ENCODE measurements at places on chromosomes 13 and 19.
A peak's percentile ranks its signal among the peaks of the same experiment; 100 is the strongest.

DNA sequence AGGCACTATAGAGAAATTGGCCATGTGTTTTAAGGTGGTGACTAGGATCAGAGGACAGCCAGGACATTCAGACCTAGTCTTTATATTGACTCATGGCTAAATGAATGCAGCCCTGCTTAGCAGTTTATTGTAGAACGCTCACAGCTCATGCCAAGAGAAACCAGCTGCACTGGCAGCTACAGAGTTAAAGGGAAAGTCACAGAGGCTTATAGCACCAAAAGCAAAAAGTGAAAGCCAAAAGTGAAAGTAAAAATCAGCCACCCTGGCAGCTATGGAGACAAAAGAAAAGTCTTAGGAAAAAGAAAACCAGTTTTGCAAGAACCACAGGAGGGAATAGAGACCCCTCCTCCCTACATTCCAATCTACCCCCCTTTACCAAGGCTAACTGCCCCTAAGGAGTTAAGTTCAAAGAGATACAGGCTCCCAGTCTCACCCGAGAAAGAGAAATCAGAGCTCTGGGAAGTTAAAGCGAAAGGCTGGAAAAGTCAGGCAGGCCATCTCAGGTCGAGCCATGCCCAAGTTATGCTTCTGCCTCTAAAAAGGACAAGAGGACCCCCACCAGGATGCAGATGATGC, 99.0 kb downstream of the ZNF429 start:
- DNase-seq = peak; percentile 36

DNA sequence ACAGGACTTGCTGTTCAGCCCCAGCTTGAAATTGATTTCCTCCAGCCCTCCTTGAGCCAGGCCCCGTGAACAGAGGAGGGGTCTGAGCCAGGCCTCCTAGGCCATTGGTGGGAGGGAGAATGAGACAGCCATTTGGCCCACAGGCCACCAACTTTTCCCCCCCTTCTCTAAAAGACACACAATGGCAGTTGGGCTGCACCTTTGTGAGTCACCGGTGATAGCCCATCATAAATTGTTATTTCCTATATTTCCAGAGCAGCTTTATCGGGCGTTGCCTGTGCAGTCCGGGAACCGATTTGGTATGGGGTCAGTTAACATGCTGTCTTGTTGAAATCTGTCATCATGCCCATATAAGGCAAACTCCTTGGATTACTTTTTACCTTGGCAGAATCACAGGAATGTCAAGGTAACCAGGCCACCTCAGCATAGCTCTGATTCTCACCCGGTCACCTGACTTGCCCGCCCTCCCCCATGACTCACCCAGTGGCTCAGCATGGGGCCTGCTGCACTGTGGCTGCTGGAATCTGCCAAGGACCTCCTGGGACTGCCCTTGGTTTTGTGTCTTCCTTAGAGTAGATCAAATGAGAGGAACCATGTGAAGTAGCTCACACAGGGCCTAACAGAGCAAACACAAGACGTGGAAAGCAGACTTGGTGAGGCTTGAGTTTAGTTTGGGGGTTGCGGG, 36.1 kb downstream of the ACTN4 start:
- DNase-seq = no peak

GRCh38 chr19:47661611-47662010, 51.6 kb upstream of the EHD2 start:
- no peak for DNase-seq

- DNase-seq = peak; percentile 68
Measured at GRCh38 chr19:33064792-33065550, at the start of gene RHPN2. RHPN2 (minus strand) TSS chr19:33064888; CDS start chr19:33064852, 36 bp downstream.

GRCh38 chr13:62119739-62120700, 704.4 kb upstream of the PCDH20 start:
- no peak for DNase-seq

GRCh38 chr13:23731709-23732108, 157.5 kb downstream of the MIPEP start:
- DNase-seq = no peak

DNA sequence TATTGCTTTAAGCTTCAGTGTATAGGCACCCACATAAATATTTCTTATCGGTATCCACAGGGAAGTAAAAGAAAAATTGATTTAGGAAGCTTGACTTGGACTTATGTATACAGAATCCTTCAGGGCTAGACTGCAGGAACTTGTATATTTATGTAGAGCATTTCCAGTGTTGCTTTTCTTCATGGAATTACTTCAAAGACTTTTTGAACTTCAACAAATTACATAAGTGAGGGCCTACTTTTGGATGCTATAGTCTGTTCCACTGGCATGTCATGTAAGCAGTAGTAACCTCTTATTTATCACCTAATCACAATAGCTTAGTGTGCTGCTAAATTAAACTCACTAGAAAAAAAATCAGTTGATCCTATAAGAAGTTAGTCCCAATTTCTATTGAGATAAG, 557.9 kb upstream of the SLITRK6 start:
- DNase-seq = no peak

- DNase-seq = peak; percentile 53
Measured at GRCh38 chr13:110525328-110526319, 35.9 kb downstream of the RAB20 start.

DNA sequence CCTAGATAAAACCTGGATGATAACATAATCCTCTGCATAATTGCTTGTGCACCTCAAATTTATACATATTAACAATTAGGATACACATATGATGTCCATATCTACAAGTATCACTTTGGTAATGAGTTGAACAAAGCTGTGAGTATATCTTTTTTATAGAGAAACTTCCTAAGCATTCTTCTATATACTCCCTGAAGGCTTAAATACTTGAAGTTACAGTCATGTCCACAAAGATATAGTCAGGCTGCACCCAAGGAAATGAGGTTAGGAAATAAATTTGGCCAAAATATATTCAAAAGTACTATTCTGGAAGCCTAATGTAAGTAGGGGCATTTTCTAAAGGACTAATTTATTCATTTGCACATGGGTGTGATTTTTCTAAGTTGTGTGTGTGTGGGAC, 761.5 kb downstream of the PCDH9 start:
- no peak for DNase-seq

GRCh38 chr19:52936954-52937325, 13.7 kb upstream of the ZNF888 start:
- no peak for DNase-seq

DNA sequence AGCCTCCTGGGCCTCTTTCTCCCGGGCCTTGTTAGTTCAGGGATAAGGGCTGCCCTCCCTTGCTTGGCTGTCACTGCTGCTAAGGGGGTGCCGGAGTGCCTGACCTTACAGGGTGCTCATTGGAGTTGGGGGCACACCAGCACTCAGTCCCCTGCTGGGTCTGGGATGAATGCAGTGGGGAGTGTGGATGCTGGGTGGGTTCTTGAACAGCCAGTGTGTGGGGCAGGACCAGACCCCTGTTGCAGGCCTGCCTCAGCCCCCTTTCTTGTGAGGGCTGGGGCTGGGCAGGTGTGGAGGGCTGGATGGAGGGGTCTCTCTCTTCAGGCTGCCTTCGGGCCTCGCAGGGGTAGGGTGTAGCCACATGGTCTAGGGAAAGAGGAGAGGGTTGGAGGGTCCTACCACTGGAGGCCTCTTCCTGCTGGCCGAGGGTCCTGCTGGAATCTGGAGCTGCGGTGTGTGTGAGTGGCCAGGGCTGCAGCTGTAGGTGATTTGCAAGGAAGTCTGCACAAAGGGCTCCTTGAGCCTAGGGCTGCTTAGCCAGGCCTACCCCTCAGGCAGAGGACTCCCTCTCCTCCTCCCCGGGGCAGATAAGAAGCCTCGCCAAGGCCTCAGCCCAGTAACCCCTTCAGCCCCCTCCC, 3.2 kb downstream of the CEBPA start:
- DNase-seq = no peak

DNA sequence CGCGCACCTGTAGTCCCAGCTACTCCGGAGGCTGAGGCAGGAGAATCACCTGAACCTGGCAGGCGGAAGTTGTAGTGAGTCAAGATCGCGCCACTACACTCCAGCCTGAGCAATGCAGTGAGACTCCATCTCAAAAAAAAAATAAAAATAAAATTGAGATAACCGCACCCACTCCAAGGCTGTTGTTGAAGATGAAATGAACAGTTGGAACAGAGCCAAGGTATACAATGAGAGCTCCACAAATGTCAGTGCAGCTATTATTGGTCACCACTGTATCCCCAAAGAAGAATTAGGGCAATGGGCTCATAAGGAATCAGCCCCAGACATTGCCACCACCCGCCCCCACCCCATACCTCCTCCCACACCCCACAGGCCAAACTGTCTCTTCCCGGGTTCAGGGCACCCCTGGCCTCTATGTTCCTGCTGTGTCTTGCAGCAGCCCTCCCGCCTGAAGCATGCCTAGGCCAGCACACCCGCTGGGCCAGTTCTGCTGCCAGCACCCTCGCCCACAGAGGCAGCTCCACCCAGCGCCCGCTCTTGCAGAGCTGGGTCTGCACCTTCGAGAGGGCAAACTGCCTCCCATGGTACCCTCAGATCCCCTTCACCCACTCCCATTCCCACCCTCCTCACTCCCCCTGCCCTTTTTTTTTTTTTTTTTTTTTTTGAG, 3.5 kb upstream of the S1PR5 start:
- DNase-seq = no peak

DNA sequence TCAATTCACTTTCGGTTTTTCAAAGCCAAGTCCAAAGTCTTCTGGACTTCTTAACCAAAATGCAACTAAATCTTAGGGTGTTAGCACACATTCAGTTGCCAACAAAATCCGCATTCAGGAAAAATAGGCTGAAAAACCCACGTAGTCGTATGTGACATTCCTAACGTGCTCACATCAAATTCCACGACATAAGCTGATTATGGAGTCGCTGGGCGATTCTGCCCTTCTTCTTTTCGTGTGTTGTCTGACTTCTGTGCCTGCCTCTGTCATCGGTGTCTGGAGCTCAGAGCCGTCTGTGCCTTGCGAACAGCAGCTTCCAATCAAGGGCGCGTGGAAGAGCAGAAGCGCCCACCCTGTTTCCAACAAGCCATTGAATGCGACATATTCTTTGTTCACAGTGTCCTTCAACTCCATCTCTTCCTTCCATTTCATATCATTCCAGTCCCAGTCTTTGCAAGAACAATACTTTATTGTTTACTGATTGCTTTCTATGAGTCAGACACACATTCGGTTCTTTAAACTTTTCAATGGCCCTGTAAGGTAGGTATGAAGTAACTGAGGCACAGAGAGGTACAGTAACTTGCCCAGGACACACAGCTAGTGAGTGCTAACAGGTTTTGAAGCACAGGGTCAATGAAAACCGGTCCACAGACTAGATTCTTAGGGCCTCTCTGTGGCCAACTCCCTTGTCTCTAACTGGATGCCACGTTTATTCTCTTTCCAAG, 8.2 kb upstream of the ZNF507 start:
- DNase-seq = no peak

- DNase-seq = no peak
Measured at GRCh38 chr19:12638611-12639182, 27.8 kb downstream of the MAN2B1 start.

DNA sequence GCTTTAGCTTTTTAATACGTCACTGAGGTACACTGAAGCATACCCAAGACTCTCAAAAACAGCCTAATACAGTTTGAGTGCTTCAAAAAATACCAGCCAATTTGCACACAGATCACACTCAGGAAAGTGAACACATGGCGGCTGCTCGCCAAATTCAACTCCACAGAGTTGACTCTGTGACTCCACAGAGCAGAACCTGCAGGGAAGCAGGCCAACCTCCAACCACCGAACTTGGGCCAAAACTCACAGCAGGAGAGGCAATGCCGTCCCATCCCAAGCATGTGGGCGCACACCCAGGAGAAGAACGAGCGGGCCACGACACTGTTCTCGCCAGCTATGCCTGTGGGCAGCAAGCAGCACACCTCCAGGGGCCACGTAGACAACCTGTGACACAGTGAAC, 21.1 kb downstream of the ELL start:
- no peak for DNase-seq

GRCh38 chr19:8254286-8255001, 45.3 kb downstream of the CERS4 start:
- DNase-seq = no peak

- no peak for DNase-seq
Measured at GRCh38 chr19:48833977-48834376, 2.3 kb downstream of the HSD17B14 start.

- no peak for DNase-seq
Measured at GRCh38 chr19:8305798-8306197, 2.4 kb downstream of the CD320 start.

- DNase-seq = no peak
Measured at GRCh38 chr13:66312312-66313087, 917.6 kb downstream of the PCDH9 start.

DNA sequence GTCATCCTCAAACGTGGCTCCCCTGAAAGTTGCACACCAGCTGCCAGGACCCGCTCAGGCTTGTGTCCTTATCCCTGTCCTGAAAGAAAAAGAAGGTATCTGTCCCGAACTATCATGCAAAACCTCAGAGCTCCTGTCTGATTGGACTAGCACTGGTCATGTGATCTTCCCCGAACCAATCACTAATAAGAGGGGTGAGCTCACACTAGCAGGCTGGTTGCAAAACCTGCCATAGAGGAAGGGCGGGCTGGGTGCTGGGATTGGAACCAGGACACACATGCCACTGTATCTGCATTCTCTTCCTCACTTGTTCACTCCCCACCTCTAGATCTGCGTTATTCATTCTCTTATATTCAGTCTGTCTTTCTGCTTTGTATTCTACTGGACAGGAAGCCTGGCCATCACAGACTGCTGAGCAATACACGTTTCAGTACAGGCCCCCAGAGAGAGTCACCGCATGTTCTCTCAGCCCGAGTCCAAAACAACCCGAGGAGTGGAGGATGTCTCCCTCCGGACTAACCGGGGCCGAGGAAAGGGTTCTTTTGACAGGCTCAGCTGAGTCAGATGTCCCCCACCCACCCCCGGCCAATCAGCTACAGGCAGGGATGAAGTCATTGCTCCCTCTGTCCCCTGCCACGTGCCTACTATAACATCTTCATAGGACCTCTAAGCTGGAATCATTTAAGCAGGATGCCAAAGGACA, 97.7 kb downstream of the SIPA1L3 start:
- peak; percentile 79 for DNase-seq

DNA sequence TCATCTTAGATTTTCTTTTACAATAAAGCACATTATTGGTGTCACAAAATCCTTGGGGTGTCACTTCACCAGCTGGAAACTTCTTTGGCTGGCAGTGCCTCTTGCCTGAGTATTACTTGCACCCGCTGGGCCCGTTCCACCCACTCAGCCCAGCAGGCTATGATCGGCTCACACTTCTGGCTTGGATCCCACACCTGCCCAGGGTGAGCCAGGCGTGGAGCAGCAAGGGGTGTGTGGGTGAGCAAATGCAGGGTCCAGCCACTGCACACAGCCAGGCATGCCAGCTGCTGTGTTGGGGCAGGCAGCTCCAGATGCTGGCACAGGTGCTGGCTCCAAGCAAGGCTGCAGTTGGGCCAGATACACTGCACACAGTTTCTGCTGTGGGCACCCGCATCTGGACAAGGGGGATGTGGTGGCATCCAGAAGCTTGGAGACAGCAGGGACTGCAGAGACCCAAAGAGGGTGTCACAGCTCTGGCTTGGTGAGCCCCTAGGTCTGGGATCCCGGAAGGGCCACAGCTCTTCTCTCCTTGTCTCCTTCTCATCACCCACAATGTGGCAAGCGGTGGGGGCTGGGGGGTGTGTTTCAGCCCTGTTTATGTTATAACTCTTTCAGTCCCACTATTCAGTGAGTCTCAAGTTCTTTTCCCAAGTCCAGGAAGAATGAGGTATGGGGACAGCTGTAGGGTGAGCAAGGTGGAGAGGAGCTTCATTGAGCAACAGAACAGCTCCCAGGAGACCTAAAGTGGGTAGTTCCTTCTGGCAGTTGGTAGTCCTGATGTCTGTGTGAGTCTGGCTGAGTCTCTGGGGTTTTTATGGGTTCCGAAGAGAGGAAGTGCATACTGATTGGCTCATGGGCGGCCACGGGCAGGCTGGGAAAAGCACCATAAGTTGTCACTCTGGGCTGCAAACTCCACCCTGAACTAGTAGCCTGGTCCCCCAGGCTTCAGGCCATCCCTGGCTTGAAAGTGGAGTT, 25.3 kb upstream of the TBC1D4 start:
- DNase-seq = no peak

Data from B cell (primary cell).